ENCODE measurements at places on chromosomes 16 and 17.

DNA sequence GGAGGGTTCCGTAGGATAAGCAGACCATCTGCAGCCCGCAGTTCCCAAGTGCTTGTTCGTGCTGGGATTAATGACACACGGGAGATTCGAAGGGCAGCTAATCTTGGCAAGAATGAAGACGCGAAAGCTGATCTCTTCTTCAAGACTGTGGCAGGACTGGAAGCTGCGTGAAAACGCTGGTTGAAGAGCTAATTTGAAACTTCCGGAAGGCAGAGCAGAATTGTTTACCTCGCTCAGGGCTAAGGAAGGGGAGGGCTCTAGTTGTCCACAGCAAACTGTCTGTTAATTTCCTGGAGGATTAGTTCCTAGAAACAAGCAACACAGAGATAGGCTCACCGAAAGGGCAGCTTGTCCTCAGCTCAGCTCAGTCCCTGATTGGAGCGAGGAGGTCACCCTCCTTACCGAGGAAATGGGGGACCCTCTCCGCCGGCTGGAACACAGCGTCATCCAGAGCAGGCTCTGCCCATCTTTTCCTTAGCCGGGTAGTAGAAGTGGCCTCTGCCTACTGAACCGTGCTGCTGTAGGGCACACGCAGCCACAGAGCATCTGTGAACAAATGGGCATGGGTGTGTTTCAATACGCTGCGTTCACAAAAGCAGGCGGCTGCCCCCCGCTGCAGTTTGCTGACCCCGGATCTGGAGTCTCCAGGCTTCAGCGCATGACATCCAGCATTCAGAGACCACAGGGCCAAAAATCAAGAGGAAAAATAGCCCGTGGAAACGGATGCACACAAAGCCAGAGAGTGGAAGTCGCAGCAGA, 16.7 kb upstream of the BAIAP2 start:
- no peak for DNase-seq

- DNase-seq: peak; percentile 26
Measured at GRCh38 chr17:5705081-5705875, 121.0 kb upstream of the NLRP1 start.

DNA sequence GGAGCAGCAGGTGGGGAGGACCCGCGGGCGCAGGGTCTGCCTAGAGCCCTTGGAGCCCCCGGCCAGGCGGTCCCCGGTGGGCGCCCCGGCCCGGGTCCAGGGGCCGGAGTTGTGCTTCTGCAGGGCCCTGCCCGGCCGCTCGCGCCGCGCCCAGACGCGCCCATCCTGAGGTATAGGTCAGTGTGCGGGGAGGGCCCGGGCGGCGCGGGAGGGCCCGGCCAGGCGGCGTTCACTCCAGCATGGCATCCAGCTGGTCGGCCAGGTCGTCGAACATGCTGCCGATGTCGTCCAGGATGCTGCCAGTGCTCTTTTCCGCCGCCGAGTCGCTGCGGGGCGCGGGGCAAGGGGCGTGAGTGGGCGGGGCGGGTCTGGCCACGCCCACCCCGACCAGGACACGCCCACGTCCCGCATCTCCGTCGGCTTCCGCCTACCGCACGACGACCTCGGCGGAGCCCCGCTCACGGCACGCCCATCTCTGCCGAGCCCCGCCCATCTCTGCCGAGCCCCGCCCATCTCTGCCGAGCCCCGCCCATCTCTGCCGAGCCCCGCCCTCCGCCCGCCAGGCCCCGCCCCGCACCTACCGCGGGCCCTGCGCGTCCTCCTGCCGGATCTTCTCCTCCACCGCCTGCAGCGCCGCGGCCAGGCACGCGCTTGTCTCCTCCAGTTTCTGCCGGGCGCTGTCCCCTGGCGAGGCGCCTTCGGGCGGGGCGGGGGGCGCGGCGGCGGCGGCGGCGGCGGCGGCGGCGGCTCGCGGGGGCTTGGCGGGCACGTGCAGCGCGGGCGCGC, 17.9 kb downstream of the CASKIN1 start:
- DNase-seq: no peak

DNA sequence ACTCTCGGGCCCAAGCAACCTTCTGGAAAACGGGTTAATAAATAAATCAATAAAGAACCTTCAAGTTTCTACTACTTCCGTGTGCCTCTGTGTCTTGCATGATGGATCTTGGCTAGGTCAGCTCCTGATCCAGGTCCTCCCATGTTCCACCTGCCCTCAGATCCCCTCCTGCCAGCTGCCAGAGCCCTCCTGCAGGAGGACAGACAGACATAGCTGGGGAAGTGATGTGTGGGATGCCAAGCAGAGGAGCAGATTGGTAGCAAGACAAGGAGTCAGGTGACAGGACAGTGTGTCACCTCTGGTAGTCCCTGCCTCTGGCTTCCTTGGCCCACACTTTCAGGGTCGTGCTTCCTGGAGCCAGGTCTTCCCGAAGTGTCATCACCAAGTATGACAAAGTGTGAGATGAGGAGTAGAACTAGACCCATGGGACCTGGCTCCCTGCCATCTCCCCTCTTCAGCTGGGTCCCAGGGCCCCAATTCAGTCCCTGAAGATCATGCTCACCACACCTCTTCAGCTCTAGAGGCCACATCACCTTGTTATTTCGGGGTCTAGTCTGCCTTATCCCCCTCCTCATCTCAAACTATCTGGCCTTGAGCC, 1.0 kb upstream of the EPN3 start:
- no peak for DNase-seq

DNA sequence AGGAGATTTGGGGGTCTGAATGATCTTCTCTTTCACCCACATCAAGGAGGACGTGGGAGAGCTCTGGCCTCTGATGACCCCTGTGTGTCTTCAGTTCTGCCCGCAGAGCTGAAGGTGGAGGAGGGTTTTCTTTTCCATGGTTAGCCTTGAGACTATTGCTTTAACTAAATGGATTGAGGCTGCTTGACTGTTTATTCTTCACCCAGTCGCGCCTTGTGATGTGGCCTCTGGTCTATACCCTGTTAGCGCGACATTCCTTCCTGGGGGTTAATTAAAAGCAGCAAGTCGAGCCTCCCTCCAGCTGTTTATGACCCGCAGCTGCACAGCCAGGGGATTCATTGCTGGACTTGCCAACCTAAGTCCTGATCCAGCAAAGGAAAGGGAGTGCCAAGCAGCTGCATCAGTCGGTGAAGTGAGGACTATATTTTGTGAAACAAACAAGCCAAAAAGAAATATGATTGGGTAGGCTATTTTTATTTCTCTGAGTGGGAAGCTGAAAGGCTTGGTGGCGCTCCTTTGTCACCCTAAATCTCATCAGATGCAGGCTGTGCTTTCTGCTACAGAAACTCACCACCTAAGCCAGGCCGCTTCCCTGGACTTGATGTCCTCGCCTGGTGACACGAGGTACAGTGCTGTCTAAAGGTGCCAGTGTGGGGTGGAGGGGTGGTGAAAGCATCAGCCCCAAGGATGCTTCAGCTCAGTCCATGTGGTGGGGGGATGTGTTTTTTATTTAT, 11.0 kb upstream of the SEC14L1 start:
- DNase-seq: no peak

DNA sequence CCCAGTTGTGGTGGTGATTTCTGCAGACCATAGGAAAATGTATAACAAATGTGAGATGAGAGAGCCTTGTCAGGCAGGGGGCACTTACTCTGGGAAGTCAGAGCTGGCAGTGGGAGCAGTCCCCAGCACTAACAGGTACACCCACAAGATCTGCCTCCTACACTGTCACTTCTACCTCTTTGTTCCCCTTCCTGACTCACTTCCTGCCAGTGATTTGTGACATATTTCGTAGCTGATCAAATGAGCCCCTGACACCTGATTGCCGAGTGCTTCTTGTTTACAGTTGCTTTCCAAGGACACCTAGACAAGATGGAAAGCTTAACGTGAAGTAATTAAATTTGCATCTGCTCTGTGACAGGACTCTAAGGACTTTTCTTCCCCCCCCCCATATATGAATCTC, 40.5 kb downstream of the FTO start:
- DNase-seq: no peak

DNA sequence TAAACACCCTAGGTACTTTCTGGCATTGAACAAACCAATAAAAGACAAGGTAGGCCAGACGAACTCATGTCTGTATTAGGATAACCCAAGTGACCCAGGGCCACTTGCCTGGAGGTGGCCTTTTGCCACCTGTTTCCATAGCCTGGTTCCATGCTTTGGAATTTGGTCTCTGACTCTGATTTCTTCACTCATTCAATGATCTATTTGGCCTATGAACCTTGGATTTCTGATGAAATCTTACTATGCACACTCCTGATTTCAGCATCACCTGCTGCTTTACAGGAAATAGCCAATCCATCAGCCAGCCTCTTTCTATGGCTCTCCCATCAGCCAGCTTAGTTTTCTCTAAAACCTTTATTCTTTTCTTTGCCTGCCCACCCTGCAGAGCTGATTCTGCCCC, 142.8 kb upstream of the PSMD7 start:
- no peak for DNase-seq

DNA sequence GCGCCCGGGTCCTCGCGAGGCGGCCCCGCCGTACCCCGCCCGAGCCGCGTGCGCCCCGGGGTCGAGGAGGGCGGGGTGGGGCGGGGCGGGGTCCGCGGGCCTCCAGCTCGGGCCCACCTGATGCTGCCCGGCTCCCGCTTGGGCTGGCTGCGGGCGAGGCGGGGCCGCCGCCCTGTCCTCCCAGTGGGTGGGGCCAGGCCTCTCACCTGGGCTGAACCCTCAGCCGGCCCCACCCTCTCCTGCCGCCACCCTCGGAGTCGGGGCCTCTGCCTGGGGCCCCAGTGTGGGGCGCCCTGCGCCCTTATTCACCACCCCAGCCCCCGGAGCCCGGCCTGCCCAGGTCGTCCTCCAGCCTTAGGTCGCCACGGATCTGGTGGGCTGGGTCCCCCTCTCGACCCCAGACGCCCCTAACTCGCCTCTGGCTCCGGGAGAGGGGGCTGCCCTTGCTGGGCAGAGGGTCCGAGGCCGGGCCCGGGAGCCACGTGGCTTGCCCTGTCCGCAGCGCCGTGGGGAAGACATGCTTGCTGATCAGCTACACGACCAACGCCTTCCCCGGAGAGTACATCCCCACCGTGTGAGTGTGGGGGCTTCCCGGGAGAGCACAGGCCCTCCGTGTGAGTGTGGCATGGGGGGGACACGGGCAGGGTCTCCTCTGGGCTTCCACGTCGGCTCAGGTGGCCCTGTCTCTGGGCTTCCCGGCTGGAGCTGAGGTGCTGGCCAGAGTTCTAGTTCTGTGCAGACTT, 578 bp downstream of the RAC3 start:
- no peak for DNase-seq

- DNase-seq: no peak
Measured at GRCh38 chr17:21194703-21195102, 19.3 kb downstream of the TMEM11 start.

- no peak for DNase-seq
Measured at GRCh38 chr17:41178341-41178740, 320 bp upstream of the KRTAP4-2 start.

DNA sequence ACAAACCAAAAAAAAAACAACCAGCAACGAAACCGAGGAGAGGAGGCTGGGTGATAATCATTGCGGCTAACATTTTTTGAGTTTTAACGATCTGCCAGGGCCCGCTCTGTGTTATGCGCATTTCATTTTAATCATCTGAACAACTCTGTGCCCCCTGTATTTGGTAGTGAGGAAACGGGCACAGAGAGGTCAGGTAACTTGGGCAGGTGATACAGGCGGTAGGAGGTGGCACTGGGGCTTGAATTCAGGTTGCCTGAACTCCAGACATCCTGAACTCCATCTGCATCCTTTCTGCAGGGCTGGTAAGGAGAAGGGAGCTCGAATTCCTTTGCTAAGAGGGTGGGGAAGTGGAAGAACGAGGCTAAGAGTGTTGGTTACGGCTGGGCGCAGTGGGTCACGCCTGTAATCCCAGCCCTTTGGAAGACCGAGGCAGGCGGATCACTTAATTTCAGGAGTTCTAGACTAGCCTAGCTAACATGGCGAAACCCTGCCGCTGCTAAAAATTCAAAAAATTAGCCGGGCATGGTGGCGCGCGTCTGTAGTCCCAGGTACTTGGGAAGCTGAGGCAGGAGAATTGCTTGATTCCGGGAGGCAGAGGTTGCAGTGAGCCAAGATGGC, 1.1 kb downstream of the CLUAP1 start:
- no peak for DNase-seq

GRCh38 chr16:58049232-58050185, 24.0 kb downstream of the MMP15 start:
- no peak for DNase-seq

- DNase-seq: no peak
Measured at GRCh38 chr17:55859301-55859795, 108.5 kb downstream of the PCTP start.

DNA sequence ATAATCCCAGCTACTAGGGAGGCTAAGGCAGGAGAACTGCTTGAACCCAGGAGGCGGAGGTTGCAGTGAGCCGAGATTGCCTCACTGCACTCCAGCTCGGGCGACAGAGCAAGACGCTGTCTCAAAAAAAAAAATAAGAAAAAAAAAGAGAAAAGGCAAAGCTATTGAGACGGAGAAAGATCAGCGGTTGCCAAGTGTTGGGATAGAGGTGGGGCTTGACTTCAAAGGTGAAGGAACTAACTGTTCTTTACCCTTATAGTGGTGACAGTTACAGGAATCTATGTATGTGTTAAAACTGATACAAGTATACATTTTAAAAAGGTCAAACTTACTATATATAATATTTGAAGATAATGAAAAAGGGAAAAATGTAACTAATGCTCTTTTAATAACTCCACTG, 22.5 kb downstream of the AKAP10 start:
- no peak for DNase-seq

- no peak for DNase-seq
Measured at GRCh38 chr16:73124097-73124652, 76.2 kb upstream of the ZFHX3 start.

- peak; percentile 22 for DNase-seq
Measured at GRCh38 chr17:34163123-34163522, 92.0 kb upstream of the CCL2 start.

- no peak for DNase-seq
Measured at GRCh38 chr17:10773391-10773790, 30.5 kb downstream of the TMEM238L start.

- DNase-seq: no peak
Measured at GRCh38 chr16:73033271-73033998, 14.5 kb downstream of the ZFHX3 start.

- no peak for DNase-seq
Measured at GRCh38 chr17:55327225-55328088, 62.7 kb downstream of the HLF start.

DNA sequence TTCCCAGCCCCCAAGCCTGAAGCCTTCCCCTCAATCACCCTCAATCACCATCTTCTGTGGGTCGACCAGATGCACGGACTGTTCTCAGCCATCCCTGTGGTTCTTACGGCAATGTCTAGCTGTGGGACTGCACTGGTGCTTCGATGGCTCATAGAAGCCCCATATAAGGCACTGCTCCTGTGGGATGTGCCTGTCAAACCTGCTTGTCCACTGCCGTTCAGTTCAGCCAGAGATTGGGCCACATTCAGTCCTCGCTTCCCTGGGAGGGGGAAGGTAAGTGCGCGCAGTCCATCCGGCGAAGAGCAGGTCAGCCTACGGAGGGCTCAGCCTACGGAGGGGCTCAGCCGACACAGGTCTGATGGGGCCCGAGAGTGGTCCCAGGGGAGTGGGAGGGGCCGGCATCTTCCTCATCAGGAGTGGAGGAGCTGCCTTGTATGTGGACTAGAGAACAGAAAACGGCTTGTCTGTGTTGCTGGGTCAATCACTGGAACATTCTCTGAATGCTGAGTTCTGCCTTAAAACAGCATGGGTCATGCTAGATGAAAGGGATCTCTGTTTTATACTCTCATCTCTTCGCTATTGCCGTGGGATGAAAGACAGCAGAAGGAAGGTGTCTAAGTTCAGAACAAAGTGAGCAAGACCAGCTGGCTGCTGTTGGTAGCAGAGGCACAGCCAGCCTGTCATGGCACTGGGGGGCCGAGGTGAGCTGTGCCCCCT, at the start of gene CARD14:
CARD14 (plus strand) TSS at position 247 of the 717 bp plus-strand sequence. CDS start 11,409 bp downstream, outside the sequence.
- DNase-seq: no peak
